SJSA1 (cell line): ENCODE measurements at places on chromosomes 16 and 17. TPM values are rescaled to one million over a fixed set of nuclear protein-coding genes. Genes with fewer than 3 reads are reported as not detected.

KRT36 gene
- total RNA-seq = not detected in 2 replicates

DNA sequence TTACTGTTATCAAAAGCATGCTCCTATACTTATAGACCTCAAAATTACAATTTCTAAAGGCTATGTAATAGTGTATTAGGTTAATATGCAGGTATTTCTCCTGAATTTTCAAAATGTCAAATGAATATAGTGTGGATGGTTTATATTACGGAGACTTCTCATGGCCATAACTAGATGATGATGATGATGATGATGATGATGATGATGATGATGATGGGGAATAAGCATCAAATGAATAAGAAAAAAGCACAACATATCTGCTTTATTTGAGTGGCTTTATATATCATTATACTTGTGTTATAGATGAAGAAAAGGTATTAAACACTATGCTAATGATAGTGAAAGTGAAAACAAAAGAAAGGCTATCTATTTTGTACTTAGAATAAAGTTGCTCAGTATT is 53.9 kb downstream of the CDC27 start:
- no peak overlapping the region for H3K4me3 ChIP-seq
- no peak overlapping the region for H3K27ac ChIP-seq
- no peaks in the 10 kb centered on the region for H3K27me3 ChIP-seq
- no peak for DNase-seq

DNA sequence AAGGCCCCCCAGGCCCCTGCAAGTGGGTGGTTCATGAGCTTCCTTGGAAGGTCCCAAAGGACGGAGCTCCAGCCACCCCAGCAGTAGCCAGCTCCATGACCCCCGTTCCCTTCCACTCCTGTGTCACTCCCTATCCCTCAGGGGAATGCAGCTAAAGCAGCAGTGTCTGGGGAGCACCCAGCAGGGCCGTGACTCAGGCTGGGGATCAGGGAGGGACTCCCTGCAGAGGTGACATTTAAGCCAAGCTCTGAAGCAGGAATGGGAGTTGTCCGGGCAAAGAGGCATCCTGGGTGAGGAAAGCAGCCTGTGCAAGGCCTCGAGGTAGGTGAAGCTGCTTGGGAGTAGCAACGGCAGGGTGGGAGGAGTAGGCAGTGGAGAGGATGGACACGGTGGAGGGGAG is 11.1 kb upstream of the NPTX1 start:
- peaks cover 6% of the 10 kb centered on the region; the same call in 1 of the 2 replicates for H3K4me1 ChIP-seq
- DNase-seq = no peak
- H3K36me3 ChIP-seq = no peaks in the 10 kb centered on the region
- no peak overlapping the region for H3K4me3 ChIP-seq

CRYBA1 gene
- not detected in 2 replicates for total RNA-seq

DNA sequence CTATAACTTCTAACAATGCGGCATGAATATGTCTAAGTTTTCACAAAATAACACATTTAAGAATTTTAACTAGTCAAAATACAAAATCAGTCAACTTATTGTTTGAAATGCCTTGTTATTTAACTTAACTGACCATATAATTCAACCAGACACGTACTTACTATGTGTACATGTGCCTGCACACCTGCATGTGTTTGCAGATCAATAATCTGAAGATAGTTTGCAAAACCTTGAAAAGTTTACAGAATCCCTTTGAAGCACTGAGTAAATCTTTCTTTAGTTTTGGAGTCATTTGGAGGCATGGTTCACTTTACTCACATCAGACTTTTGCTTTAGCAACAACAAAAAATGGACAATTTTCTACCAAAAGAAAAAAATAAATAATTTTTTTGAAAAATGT is 363.8 kb downstream of the PMP22 start:
- H3K36me3 ChIP-seq = no peaks in the 10 kb centered on the region
- H3K27me3 ChIP-seq = no peaks in the 10 kb centered on the region
- H3K4me1 ChIP-seq = peaks cover 11% of the 10 kb centered on the region
- H3K27ac ChIP-seq = no peak overlapping the region
- no peak for DNase-seq
